ENCODE measurements at places on chromosomes 7 and 10.

GRCh38 chr10:60952846-60953220 is 8.8 kb upstream of the RHOBTB1 start:
- DNase-seq, result no peak

- DNase-seq, result no peak
Observed at GRCh38 chr7:102167254-102167653, 119.4 kb upstream of the SH2B2 start.

DNA sequence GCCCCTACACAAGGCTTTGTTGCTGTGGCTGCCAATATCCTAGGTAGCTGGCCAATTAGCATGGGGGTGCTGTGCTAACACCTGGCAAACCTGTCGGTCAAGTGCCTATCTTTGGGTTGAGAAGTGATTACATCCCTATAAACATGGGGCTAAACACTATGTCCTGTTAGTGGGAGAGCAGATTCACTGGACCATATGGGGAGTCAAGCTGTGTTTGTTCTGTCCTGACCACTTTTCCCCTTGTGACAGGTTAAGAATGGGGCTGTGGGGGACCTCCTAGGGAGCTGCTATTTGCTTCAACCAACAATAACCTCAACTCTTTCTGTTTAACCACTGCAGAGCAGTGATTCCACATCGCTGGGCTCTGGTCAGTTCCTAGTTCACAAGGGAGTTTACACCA is 151.5 kb upstream of the AOAH start:
- no peak for DNase-seq

GRCh38 chr7:158567153-158567603 is 20.4 kb downstream of the PTPRN2 start:
- no peak for DNase-seq

DNA sequence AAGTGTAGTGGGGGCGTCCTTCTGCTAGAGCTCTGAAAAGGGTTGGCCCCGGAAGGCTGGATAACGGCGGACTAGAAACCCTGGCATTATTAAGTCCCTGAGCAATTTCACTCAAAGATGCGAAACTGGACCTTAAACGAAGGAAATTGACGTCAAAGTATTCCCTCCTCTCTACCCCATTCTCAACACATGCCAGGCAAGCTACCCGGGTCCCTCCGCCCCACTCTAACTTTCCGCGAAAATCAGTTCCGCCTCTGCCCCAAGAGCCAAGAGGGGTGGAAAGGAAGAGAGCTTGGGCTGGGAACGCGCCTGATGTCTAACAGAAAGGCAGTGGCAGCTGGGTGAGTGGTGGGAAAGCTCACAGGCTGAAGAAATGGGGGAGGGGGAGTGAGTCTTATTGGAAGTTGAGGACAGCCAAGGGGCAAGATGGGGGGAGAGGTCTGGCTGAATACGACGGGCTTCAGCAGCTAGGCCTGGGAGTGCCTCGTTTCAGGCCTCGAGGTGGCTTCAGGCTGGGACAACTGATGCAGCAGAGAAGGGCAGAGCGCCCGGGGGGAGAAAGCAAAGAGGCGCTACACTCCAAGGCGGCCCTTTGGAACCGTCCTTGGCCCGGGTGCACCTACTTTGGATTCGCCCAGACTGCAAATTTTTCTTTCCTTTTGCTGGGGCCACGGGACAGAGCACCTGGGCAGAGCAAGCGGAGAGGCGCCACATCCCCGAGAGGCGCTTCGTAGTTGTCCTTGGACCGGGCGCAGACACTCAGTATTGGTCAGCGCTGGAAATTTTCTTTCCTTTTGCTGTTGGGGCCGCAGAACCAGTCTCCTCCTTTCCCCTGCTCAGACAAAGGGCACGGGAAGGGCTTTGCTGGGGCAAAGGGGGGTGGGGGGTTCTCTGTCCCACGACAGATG is 2.0 kb upstream of the FEZF1 start:
- DNase-seq, result no peak

GRCh38 chr10:22343731-22344130 is 1.6 kb upstream of the SPAG6 start:
- no peak for DNase-seq

DNA sequence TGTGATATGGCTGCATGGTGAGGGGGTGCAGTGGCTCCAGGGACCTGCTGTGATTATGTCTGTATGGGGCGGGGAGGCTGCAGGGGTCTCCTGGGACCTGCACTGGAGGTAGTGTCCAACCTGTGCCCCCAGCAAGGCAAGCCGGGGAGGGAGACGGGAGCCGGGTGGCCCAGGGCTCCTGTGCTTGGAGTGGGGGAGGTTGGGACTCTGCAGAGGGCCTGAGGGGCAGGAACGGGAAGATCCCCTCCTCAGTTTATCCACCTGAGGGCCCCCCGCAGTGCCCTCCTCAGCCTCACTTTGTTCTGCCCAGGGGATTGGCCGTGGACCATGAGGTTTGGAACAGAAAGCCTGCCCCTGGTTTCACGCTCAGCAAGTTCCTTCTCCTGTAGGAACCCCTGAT is 22.8 kb upstream of the PWWP2B start:
- no peak for DNase-seq

DNA sequence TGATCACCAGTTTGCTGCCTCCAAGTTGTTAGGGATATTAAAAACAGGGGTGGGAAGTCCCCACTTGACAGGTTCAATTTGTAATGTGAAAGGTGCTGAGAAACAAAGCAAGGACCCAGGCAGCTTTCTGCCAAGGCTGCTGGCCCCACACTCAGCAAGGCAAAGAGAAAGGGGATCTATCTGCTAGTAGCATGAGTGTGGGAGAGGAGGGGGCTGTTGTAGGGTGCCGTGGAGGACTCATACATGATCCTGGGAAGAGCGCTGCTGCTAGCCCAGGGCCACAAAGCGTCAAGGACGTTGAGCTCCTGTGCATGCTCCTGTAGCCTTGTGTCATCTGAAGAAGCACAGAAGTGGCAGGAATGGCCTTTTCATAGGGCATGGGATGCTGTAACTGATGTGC is 96.5 kb upstream of the INSYN2A start:
- DNase-seq, result no peak

GRCh38 chr7:83478616-83479015 is 170.3 kb downstream of the SEMA3E start:
- no peak for DNase-seq

- no peak for DNase-seq
Observed at GRCh38 chr10:3785851-3786271, 852 bp upstream of the KLF6 start.

DNA sequence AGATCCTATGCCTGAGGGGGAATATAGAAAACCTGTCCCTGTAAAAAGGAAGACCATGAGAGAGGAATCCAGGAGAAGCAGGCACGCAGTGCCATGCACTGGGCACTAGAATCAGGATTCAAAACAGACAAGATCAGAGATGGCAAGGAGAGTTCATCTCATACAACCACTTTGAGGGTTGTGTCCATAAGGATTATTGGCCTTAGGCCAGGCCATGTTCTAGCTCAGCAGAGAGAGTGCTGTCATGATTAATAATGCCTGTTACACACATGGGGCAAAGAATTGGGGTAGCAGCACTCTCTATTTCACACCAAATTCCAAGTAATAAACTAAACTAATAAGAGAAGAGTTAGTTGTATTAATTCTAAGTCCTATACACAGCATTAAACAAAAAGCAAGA is 29.1 kb downstream of the EZH2 start:
- no peak for DNase-seq

GRCh38 chr7:88314061-88314491 is 7.4 kb upstream of the STEAP4 start:
- DNase-seq, result no peak

DNA sequence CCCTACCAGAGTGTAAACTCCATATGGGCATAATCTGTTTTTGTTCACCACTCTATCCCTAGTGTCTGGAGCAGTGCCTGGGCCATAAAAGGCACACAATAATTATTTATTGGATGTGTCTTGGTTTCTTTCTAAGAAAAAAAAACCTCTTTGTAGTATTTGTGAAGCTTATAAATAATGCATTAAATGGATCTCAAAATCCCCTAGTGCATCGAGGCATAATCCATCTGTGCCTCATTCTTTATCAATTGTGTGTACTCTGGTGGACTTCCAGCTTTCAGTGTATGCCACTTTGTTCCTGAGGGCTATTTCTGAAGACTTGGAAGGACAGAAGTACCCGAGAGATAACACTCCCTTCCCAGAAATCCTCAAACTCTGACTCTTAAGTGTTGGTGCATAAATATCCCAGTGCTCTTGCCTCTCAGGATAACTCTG is 255.0 kb upstream of the PHYHIPL start:
- DNase-seq, result no peak

DNA sequence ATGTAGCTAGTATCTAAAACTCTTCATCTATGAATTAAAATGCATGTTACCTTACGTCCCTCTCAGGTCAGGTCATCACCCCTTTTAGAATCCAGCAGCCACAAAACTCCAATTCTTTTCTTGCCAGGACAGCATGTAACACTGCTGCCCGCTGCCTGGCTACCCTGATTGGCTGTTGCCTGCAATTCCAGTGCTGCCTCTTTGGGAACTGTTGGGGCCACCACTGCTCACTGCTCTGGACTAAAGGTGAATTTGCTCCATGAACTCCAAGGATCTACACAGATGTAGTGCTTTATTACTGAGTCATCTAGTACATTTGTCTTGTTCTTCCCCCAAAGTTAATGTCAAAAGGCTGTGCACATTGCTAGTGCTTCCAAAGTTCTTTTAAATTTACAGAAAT is 40.4 kb downstream of the SCIN start:
- DNase-seq, result no peak

DNA sequence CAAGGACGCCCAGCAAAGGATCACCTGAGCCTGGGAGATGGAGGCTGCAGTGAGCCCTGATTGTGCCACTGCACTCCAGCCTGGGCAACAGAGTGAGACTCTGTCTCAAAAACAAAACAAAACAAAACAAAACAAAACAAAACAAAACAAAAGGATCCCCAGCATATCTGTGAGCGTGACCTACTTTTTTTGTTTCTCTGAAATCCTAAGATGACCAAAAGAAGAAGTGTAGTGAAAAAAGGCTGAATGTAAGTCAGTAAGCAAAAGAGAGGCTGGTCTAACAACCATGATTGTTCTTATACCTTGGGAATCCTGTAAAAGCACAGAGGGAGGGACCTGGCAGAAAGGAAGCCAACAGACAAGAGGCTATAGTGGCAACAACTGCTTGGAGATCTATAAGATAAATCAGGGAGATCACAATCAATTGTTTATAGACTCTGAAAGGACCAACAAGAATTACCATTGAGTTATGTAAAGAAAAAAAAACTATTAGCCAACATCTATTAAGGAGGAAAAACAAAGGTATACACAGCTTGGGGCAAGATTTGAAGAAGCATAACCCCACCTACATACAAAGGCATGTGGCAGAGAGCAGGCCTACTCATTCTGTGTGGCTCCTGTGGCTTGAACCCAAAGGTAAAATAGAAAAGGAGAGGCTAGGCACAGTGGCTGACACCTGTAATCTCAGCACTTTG is 255.2 kb upstream of the KLF14 start:
- no peak for DNase-seq

DNA sequence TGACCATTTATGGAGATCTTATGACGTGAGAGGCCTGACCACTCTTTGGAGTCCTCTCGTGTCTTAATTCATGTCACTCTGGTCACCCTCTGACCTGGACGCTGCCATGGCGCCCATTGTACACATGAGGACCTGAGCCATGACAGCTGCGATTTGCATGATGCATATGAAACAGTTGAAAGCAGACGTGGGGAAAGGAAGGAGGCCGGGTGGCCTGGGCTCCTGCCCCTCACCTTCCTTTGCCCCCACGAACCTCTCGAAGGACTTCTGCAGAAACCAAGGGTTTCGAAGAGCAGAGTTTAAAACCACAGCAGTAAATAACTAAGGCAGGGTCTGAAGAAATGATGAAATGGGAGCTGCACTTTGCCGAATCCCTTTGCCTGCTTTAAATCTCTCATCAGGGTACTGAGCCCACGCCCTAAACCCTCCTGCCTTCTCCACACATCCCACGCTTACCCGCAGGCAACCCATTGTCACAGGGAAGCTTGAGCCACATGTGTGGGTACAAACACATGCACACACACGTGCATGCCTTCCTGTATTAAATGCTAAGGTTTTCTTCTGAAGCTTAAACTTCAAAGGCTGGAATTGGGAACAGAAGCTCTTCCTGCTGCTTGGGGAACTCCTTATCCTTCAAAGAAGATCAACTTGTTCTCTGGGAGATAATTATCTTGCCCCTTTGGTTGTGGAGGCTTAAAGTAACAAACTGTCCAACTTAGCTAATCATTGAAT is 11.7 kb upstream of the CALML3 start:
- no peak for DNase-seq

DNA sequence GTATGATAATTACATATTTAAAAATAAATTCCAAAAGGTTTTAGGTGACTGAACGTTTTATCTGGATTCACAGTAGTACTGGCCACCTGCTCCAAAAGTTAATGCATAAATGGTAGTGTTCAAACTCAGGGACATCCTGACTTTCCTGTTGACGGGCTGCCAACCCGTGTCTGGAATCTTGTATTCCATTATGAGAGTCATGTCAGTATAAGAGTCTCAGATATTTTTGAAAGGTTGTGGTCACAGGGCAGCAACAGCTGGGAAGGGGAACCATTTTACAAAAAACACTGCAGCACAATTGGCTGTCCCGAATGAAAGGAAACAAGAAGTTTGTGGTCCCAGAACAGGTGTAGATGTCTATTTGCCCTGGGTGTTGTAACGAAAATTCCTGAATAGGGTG is 2.8 kb downstream of the TDRD1 start:
- DNase-seq, result no peak

DNA sequence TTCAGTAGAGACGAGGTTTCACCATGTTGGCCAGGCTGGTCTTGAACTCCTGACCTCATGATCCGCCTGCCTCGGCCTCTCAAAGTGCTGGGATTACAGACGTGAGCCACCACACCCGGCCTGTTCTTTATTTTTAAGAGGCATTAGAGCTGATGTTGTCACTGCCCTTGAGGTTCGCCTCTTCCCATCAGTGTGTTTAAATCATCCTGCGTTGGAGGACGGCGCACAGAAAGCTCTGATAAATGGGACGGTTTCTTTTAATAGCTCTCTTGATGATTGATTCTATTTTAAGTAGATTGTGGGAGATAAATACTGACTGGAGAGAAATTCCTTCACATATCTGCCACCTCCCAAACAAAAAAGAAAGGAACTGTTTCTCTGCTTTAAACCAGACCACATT is 29.0 kb downstream of the UPP1 start:
- no peak for DNase-seq

GRCh38 chr10:103273041-103273441 is 3.9 kb upstream of the INA start:
- DNase-seq, result no peak

DNA sequence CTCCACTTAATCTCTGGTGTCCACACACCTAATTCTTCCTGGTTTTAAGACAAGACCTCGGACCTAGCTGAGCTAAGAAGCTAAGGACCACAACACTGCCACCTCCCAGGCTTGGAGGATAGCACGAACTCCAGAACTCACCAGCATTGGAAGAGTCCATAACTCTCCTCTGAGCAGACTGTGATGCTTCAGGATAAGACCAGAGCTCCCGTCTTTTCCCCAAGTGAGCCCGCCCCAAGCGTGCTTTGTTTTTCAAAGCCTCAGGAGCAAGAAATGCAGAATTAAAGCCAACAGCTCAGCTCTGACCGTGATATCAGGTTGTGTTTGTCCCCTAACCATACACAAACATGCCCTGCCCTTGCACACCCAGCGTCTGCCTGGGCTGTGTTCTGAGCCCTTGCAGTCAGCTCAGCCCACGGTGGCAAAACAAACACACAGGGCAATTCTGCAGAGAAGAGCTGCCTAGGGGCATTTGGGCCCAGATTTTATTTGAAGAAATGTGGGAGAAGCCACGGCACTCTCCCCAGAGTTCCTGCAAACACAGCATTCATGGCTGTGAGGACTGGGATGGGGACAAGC is 145.4 kb downstream of the WDR11 start:
- no peak for DNase-seq

- DNase-seq, result no peak
Observed at GRCh38 chr10:95440756-95441546, 120.2 kb downstream of the SORBS1 start.
